ENCODE measurements at places on chromosomes 13 and 19. TPM values are rescaled to one million over a fixed set of nuclear protein-coding genes. Genes with fewer than 3 reads are reported as not detected.

Gene ZNF345
- not detected for total RNA-seq

Gene ACER1
- not detected for total RNA-seq

Gene FGF9
- 1.5 TPM for total RNA-seq

Gene ZNF763
- total RNA-seq = not detected

Gene MTUS2
- 0.02 TPM for total RNA-seq

Gene SLC10A2
- total RNA-seq = not detected

Gene ELANE
- not detected for total RNA-seq

Gene RDH8
- not detected for total RNA-seq

Gene GPR4
- 0.10 TPM for total RNA-seq

Gene APOC4
- total RNA-seq = not detected

Gene GRK1
- total RNA-seq = not detected

DNA sequence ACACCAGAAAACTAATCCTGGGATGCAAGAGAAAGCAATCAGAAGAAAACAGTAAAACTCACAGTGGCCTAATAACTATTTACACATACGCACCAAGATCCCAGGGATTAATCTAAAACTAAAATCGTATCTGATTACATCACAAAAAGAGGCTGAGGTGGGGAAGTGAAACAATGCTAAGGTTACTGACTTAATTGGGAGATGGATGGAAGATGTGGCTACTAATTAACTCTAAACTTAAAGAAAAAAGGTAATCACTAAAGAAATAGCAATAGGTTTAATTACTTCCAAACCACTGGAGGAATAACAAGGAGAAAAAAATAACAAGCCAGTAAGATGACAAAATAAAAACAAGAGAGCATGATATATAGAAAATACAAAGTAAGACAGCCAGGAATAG is 50.4 kb downstream of the NUFIP1 start:
- DNase-seq = no peak
- H3K4me1 ChIP-seq = peaks cover 6% of the 10 kb centered on the region
- H3K27ac ChIP-seq = no peak overlapping the region
- no peak overlapping the region for H3K4me3 ChIP-seq
- H3K27me3 ChIP-seq = no peaks in the 10 kb centered on the region

- H3K27me3 ChIP-seq = no peaks in the 10 kb centered on the region
- H3K4me3 ChIP-seq = peak overlapping the region; percentile 94
- peak overlapping the region; percentile 93 for H3K27ac ChIP-seq
- peaks cover 68% of the 10 kb centered on the region for H3K4me1 ChIP-seq
Measured at GRCh38 chr19:3573162-3573857, 566 bp downstream of the HMG20B start.

DNA sequence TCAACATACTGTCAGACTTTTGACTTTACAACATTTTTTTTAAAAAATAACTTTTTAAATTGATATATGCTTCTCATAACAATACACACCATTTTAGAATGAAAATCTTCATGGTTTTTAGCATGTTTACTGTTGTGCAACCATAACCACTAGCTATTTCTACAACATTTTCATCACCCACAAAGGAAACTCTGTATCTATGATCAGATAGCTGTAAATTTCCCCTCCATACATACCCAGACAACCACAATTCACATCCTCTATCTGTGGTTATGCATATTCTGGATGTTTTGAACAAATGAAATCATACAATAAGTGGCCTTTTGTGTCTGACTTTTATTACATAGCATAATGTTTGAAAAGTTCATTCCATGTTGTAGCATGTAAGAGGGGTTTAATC is 1666.0 kb downstream of the EFNB2 start:
- H3K27ac ChIP-seq = no peak overlapping the region
- DNase-seq = no peak
- no peak overlapping the region for H3K4me3 ChIP-seq
- H3K4me1 ChIP-seq = no peaks in the 10 kb centered on the region
- H3K27me3 ChIP-seq = no peaks in the 10 kb centered on the region

- H3K4me3 ChIP-seq = no peak overlapping the region
- H3K36me3 ChIP-seq = peaks cover 32% of the 10 kb centered on the region
- DNase-seq = no peak
- no peaks in the 10 kb centered on the region for H3K27me3 ChIP-seq
- no peaks in the 10 kb centered on the region for H3K4me1 ChIP-seq
Measured at GRCh38 chr13:32334671-32335070, 19.4 kb downstream of the BRCA2 start.

- no peak overlapping the region for H3K4me3 ChIP-seq
- no peaks in the 10 kb centered on the region for H3K4me1 ChIP-seq
- peaks cover 7% of the 10 kb centered on the region for H3K36me3 ChIP-seq
- no peak overlapping the region for H3K27ac ChIP-seq
- DNase-seq = no peak
Measured at GRCh38 chr19:37227996-37228395, 10.0 kb downstream of the ZNF383 start.

GRCh38 chr13:28658796-28659620 is at the start of gene POMP:
Gene POMP (plus strand): TSS chr13:28659130. CDS start chr13:28659185, 55 bp downstream.
- H3K27me3 ChIP-seq = no peaks in the 10 kb centered on the region
- peak within 1 kb of the TSS; percentile 75 for H3K27ac ChIP-seq
- peaks cover 14% of the 10 kb centered on the region for H3K4me1 ChIP-seq
- H3K4me3 ChIP-seq = peak within 1 kb of the TSS; percentile 88

GRCh38 chr13:111573801-111574200 is 253.4 kb downstream of the TEX29 start:
- no peak overlapping the region for H3K4me3 ChIP-seq
- no peaks in the 10 kb centered on the region for H3K4me1 ChIP-seq
- no peak overlapping the region for H3K27ac ChIP-seq
- DNase-seq = no peak
- peaks cover 10% of the 10 kb centered on the region for H3K27me3 ChIP-seq
- H3K36me3 ChIP-seq = no peaks in the 10 kb centered on the region

- H3K4me1 ChIP-seq = no peaks in the 10 kb centered on the region
- H3K27ac ChIP-seq = no peak overlapping the region
- peaks cover 5% of the 10 kb centered on the region for H3K36me3 ChIP-seq
- no peaks in the 10 kb centered on the region for H3K27me3 ChIP-seq
- no peak overlapping the region for H3K4me3 ChIP-seq
Measured at GRCh38 chr19:40366697-40367561, 18.4 kb downstream of the PLD3 start.

- DNase-seq = no peak
- H3K4me1 ChIP-seq = no peaks in the 10 kb centered on the region
- H3K36me3 ChIP-seq = no peaks in the 10 kb centered on the region
- H3K27me3 ChIP-seq = no peaks in the 10 kb centered on the region
- H3K27ac ChIP-seq = no peak overlapping the region
Measured at GRCh38 chr13:74021505-74021904, 112.7 kb downstream of the KLF12 start.

GRCh38 chr13:39597838-39598237 is 5.2 kb downstream of the LHFPL6 start:
- no peak overlapping the region for H3K27ac ChIP-seq
- peaks cover 34% of the 10 kb centered on the region for H3K27me3 ChIP-seq
- H3K4me3 ChIP-seq = no peak overlapping the region
- no peak for DNase-seq
- H3K4me1 ChIP-seq = no peaks in the 10 kb centered on the region

- peaks cover 52% of the 10 kb centered on the region for H3K4me1 ChIP-seq
- peak overlapping the region; percentile 96 for H3K27ac ChIP-seq
- H3K27me3 ChIP-seq = no peaks in the 10 kb centered on the region
- no peak for DNase-seq
- no peaks in the 10 kb centered on the region for H3K36me3 ChIP-seq
- H3K4me3 ChIP-seq = peak overlapping the region; percentile 68
Measured at GRCh38 chr19:12779162-12779993, 4.0 kb upstream of the HOOK2 start.

DNA sequence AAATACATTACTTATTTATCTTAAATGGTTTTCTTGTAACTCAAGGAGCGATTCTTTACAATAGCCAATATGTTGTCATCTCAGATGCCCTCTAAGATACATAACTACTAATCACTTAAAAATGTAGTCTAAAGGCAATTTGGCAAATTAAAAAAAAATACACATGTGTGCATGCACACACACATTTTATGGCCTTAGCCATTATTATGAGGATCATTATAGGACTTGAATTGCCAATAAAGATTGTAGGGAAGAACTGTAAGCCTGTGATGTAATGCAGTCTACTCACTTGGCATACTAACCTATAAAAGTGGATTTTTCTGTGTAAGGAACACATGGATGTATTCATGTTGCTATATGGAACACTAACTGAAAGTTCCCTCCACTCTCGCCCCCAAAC is 274.3 kb downstream of the SHISA2 start:
- no peak overlapping the region for H3K27ac ChIP-seq
- H3K27me3 ChIP-seq = peaks cover 32% of the 10 kb centered on the region
- no peaks in the 10 kb centered on the region for H3K4me1 ChIP-seq
- no peak overlapping the region for H3K4me3 ChIP-seq

DNA sequence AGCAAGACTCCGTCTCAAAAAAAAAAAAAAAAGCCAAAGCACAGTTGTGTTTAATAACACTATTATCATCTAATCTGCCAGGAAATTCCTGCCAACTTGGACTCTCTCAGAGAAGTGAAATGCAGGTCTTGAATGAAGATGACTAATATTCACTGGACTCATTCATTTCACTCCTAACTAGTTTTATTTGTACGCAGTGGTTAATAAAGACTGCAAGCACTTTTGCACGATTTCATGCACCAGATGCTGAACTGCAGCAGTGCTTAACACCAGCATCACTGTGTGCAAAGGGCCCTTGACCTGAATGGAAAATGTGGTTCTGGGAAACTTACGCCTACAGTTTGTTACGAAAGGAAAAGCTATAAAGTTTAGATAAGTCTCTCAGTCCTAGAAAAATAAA is 63.3 kb downstream of the DHRS12 start:
- no peak overlapping the region for H3K27ac ChIP-seq
- no peaks in the 10 kb centered on the region for H3K27me3 ChIP-seq
- no peaks in the 10 kb centered on the region for H3K36me3 ChIP-seq
- no peak overlapping the region for H3K4me3 ChIP-seq
- no peaks in the 10 kb centered on the region for H3K4me1 ChIP-seq

DNA sequence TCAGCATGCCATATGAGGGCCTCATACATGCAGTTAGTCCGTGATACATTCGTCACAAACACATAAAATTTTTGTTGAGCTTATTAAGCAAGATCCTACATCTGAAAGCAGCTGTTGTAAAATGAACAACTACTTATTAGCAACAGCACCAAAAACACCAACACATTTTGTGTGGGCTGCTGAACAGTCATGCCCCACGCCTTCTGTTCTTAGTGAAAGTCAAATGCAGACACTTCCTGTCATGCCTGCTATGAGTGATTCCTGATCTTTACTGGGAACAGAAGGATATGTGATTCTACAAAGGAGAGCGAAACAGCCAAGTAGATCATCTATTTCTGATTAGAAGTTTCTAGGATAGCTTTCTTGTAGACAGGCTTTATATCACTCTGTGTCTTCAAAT is 4.2 kb upstream of the B3GLCT start:
- H3K27me3 ChIP-seq = no peaks in the 10 kb centered on the region
- no peak overlapping the region for H3K4me3 ChIP-seq
- H3K27ac ChIP-seq = no peak overlapping the region
- no peaks in the 10 kb centered on the region for H3K36me3 ChIP-seq
- no peak for DNase-seq
- H3K4me1 ChIP-seq = peaks cover 8% of the 10 kb centered on the region

DNA sequence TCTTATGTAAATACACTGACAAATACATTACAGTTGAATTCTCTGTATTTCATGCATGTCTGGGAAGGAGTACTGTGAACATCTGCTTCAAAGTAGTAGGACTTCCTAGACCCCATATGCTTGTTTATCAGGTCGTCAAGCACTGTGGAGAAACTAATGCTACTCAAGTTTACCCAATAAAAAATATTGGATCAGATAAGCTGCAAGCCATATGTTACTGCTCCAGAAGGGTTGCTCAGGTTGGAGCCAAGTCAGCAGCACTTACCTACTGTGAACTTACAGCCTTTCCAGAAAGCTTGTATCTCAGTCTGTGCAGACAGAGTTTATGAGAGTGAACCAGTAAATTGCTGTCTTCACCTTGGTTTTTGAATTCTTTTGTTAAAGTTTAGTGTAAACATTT is 36.2 kb downstream of the SLAIN1 start:
- 0 out of 2 replicates have a peak, but pooled peaks cover 12% of the 10 kb centered on the region for H3K27me3 ChIP-seq
- no peak overlapping the region for H3K4me3 ChIP-seq
- no peaks in the 10 kb centered on the region for H3K36me3 ChIP-seq

GRCh38 chr19:29283366-29283765 is 70.4 kb upstream of the UQCRFS1 start:
- H3K27me3 ChIP-seq = peaks cover 26% of the 10 kb centered on the region
- DNase-seq = no peak
- H3K4me3 ChIP-seq = no peak overlapping the region
- H3K27ac ChIP-seq = no peak overlapping the region
- no peaks in the 10 kb centered on the region for H3K36me3 ChIP-seq

DNA sequence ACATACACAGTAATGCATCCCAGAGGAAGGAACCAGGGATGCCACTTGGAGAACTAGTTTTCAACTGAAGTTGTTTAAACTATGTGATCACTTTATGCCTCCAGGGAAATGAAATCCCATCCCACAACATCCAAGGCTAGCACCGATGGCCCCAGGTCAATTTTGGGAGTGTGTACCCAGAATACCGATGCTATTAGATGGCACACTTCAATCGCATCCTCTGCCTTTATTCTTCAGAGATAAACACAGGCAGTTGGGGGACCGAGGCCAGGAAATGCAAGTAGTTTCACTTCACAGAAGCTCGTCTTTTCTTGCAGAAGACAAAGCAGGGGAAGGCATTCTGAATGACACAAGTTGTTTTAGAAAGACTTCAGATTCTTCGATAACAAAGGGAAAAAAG is 13.8 kb downstream of the STK24 start:
- H3K27ac ChIP-seq = no peak overlapping the region
- no peak for DNase-seq
- H3K4me1 ChIP-seq = peaks cover 47% of the 10 kb centered on the region
- no peaks in the 10 kb centered on the region for H3K27me3 ChIP-seq
- no peak overlapping the region for H3K4me3 ChIP-seq

- no peak overlapping the region for H3K4me3 ChIP-seq
- DNase-seq = no peak
- no peak overlapping the region for H3K27ac ChIP-seq
Measured at GRCh38 chr19:27905074-27905473, 1307.9 kb downstream of the UQCRFS1 start.

DNA sequence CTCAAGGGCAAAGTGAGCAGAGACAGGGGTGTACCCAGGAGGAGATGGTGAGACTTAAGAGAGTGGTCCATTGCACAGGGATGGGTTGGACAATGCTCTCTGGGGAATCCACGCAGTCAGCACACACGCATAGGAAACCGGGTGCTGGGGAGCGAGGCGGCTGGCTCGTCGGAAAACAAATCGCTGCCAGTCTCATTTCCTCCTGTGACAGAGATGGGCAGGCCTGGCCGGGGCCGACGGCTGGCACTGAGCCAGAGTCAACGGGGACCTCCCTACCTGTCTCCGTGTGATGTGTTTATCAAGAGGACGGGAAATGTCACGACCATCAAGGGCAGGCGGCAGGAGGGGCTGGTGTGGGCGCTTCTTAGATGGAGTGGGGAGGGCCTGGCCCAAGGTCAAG is 27.3 kb downstream of the PTPRS start:
- no peak for DNase-seq
- no peak overlapping the region for H3K27ac ChIP-seq
- no peaks in the 10 kb centered on the region for H3K36me3 ChIP-seq
- no peaks in the 10 kb centered on the region for H3K27me3 ChIP-seq
- H3K4me3 ChIP-seq = no peak overlapping the region
